ENCODE measurements at places on chromosomes 6 and 20.

- DNase-seq = no peak
Measured at GRCh38 chr6:39527792-39528564, 197.2 kb downstream of the KIF6 start.

DNA sequence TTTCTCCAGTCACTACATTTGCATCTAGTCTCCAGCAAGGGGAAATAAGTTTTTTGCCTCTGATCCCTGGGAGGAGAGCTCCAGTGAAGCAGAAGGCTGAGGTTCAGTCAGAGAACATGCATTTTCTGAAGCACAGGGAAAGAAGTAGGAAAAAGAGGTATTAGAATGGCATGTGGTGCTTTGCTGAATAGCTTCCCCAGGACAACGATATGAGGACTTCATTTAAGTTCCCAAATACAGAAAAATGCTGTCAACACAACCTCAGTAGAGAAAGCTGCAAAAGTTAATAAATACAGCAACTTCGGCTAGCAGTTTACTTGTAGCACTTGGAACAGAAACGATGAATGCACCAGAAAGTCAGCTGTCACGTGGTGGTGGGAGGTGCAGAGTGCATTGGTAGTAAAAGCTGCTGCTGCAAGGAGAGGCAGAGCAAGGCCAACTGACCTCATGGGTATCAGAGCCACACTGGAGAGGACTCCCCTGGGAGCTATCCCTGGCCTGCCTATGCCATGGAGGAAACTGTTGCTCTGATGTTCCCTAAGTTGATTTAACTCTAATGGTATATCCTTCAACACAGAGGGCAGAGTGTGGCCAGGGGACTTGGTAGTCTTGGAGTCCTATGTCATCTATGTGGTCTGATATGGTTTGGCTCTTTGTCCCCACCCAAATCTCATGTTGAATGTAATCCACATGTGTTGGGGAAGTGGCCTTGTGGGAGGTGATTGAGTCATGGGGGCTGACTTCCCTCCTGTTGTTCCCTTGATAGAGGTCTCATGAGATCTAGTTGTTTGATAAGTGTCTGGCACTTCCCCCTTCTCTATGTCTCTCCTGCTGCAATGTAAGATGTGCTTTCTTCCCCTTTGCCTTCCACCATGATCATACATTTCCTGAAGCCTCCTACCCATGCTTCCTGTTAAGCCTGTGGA is 85.9 kb downstream of the ADTRP start:
- DNase-seq = no peak

DNA sequence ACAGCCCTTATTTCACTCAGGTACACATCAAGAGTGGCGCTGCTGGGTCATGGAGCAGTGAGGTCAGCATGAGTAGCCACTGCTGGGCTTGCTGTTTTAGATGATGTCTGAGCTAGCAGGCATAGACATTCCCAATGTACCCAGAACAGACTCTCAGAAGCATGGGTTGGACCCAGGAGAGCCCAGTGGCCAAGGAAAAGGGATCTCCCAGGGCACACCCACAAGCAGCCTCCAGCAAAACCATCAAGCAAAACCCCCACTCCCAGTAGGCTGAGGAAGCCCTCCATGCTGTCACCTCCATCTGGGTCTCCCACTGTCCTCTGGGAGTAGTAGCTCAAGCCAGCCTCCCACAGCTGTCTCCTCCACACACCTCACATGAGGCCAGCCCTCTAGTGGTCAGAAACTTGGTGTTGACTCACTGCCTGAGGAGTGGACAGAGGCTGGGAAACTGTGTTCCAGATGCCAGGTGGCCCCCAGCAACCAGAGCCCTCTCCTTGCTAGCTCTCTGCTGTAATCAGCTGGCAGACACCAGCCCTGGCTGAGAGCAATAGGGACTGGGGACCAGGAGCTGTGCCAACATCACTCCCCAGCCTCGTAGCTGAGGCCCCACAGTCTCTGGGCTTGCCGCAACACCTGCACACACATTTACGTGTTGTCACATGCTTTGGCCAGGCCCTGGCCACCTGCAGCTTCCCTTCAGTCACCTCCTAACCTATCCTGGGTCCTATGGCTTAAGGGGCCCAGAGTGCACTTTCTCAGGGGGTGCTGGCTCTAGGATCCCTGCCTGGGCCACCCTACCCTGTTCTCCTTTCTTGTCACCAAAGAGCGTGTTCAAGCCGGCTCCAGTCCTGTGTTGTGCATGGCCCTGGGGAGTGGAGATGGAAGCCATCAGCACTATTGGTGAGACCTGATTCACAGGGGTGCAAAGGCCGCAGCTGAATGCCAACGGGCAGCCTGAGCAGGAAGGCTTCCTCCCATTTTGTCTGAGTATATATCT is 1.9 kb upstream of the AP5S1 start:
- DNase-seq = peak; percentile 43

- DNase-seq = no peak
Measured at GRCh38 chr6:144429753-144430152, 144.6 kb downstream of the UTRN start.

DNA sequence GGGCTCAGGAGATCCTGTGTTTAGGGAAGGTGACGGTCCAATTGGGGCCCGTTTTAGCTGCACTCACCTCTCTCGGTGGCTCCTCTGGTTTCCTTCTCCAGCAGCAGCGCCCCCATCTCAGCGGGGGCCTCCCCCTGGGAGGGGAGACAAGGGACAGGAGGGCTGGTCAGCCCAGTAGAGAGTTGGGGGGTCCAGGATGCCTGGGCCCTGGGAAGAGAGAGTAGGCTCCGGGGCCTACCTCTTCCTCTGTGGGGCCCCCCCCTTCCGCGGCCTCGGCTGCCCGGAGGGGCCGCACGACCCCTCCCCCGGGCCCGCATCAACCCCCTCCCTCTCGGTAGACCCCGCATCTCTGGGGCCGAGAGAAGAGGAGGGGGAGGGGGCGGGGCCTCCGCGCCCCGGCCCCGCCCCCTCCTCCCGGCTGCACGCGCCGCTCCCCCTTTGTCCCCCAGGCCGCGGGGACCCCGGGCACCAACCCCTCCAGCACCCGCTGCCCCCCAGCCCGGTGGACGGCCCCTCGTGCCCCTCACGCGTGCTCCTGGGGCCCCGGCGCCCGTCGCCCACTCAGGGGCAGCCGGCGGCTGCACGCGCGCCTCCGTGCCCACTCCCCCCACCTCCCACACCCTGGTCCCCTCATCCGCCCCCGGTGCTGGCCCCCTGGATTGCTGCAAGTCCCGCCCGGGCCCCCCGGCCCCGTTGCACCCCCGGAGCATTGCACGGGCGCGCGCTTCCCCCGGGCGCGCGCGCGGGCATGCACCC is 464 bp downstream of the EHMT2 start:
- no peak for DNase-seq

DNA sequence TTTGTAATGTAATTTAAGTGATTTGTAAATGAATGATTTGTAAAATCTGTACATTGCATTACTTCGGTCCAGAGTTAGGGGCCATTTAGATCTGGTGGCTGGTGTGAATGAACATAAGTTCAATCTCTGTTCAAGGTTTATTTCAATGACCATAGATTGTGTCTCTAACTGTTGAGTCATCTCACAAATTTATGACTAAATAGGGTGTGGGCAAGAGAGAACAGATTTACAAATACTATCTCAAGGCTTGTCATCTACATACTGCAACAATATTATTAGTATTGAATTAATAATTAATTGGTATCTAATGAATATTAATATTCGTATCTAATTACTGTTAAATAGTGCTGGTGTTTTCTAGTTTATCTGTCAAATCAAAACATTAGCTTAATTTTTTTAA is 115.3 kb upstream of the EDN1 start:
- no peak for DNase-seq

GRCh38 chr6:10613723-10614122 is 80.7 kb downstream of the C6orf52 start:
- no peak for DNase-seq

- no peak for DNase-seq
Measured at GRCh38 chr20:59019217-59019616, at the start of gene TUBB1. TSS of gene TUBB1 (plus strand) at chr20:59019429. CDS start at chr20:59019523, 94 bp downstream.

DNA sequence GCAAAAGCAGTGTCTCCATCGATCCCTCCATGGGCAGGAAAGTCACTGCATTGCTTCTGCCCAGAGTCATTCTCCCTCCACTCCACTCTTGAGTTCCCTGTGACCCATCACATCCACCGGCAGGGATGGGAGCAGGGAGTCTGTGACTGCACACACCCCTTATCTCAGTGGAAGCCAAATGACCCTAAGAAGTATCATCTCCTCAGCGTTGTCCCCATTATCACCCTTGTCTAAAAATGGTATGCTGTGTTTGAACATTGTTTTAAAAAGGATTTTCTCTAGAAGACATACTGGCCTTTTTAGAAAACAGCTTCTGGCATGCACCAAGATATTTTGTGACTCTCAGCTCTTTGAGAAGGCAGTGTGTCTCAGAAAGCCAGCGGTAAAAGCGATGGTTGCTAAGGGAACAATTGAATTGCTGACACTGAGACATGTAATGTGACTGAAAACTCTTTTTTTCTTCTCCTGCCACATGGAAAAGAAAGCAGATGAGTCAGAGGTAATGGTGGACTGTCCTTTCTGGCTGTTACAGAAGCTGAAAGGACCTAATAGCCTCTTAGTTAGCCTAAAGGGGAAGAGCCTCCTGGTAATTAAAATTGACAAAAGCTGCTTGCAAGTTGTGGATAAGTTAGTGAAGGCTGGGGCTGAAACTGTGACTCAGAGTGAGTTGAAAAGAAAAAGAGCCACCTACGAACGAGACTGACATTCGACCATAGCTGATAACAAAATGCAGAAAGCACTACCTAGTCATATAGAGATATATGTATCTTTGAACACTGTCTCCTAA is 120.5 kb downstream of the MAP3K7 start:
- no peak for DNase-seq

DNA sequence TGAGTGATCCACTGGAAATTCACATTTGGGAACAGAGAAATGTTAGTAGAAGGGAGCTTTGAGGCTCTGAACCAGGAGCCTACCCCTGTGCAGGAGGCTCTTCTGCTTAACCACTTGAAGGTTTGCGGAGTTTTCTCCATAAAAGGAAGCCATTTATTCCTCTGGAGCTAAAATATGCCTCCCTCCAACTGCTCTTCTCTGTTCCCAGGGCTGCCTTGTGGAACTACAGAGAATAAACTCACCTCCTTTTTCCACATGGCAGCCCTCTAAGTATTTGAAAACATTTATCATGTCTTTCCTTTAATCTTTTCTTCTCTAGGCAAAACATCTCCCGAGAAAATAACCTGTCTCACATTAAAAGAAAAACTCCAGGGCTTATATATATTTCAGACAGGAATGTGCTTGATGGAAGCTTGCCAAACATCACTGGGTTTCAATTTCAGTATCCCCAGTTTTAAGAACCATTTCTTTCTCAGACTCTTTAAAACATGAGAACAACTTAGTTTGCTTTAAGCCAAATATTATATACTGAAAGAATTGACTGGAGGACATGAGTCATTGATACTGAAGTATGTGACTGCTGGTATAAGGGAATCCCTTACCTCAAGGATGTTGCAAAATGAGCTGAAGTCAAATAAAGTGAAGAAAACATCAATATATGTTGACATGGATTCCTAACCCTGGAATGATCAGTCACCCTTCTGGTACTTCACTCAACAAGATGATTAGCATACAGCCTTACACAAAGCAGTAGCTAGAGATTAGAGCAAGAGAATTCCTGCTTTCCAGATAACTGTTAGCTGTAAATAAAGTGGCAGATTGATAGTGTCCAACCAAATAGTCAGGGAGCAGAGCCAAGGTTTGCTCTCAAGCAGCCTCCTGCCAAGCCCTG is 74.0 kb downstream of the ZBTB2 start:
- DNase-seq = no peak

GRCh38 chr20:58646703-58647102 is 4.4 kb upstream of the STX16 start:
- no peak for DNase-seq
